ENCODE measurements at places on chromosomes 11 and 22.

- DNase-seq: no peak
These were observed 8.8 kb downstream of the OSBPL5 start for GRCh38 chr11:3156282-3156660.

DNA sequence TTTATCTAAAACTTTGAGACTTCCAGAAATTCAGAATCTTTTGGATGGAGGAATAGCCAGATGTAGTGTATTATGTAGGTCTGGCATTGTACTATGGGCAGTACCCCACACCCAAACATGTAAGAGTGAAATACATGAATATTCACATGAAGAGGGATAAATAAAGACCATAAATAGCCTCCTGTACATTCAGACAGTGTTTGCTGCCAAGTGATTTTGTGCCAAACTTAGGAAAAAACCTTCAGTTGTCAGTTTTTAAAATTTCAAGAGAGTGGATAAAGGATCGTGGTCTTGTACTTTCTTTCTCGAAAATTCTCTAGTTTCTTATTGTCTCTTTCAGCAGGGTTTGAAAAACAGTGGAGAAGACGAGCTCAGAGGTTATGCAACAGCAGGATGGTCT is 150.3 kb upstream of the LARGE1 start:
- no peak for DNase-seq

- no peak for DNase-seq
These were observed 581.4 kb downstream of the KCNA4 start for GRCh38 chr11:29435421-29435820.

- no peak for DNase-seq
These were observed 5.4 kb downstream of the FJX1 start for GRCh38 chr11:35623621-35624168.

GRCh38 chr11:62450543-62451240 is 31.9 kb downstream of the SCGB1A1 start:
- no peak for DNase-seq

DNA sequence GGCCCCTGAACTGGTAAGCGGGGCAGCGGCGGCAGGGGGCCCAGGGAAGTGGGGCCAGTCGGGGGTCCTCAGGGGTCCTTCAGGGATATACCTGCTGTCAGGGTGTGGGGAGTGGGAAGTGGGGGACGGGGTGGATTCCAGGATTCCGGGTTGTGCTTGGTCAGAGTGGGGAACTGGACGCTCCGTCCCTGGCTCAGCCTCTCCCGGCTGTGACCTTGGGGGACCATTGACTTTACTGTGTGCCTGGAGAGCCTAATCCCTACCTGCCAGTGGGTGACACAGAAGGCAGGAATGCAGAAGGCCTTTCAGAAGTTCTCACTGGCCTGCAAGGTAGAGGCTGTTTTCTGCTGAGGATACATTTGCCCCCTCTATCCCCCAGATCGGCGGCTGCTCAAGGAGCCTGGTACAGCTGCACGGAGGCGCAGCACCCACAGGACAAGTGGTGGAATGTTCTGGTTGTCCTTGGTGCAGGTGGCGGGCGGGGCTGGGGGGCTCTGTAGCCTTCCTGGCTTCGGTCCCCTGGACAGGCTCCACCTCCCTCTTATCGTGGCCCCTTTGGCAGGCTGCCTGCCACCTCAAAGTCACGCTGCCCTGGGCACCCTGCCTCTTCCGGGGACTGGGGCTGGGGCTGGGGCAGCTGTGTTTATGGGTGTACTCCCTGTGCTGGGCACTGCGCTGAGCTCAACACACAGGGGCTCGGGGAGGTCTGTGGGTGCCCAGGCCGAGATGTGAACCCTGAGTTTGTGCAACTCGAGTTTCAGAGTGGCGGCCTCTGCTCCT is 18.4 kb downstream of the KCNQ1 start:
- DNase-seq: no peak

DNA sequence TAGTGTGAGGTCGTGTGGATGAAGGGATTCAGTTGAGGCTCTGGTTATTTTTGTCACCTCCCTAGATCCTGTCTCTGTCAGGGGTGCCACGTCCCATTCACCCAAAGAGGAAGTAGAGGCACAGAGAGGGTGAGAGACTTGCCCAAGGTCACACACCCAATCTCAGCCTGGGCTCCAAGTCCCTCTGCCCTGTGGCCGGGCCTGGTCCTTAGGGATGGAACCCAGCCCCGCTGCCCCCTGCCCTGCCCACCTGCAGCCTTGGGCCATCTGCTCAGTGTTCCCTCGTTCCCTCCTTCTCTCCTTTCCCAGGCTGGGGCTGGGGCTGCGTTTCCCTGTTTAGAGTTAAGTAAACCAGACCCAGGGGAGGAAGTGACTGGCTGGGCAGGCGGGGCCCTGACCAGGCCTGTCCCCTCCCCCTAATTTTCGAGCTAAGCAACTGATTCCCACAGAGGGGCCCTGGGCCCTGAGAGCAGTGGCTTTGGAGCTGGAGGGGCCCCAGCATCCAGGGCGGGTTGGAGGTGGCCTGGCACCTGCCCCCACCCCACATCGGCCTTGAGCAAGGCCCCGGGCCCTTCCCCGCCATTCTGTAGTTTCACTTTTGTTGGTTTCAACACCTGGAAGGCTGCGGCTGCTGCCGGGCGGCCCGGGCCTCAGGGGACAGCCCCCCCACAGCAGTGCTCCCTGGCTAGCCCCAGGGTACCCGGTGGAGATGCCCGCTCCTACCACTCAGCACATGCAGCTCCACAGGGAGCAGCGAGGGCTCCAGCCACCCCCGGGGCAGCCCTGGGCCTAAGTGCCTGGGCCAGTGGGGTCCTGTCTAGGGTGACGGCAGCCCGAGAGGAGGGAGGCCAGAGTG is 1.5 kb downstream of the TCIRG1 start:
- DNase-seq: peak; percentile 46

DNA sequence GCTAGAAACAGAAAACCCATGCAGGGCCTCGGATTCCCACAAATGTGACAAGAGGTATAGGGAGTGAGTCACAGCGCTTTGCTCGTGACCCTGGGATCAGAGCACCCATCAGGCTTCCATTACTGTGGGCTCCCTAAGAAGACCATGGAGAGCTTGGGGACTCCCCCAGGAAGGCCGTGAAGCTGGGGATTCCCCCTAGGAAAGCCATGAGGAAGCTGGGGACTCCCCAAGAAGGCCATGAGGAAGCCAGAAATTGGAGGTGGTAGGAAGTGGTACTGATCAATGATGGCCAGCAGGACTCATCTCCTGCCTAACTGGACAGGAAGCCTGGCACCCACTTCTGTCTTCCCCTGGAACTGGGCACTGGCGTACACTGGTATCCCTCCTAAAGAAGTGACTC is 10.1 kb upstream of the DCPS start:
- DNase-seq: no peak

DNA sequence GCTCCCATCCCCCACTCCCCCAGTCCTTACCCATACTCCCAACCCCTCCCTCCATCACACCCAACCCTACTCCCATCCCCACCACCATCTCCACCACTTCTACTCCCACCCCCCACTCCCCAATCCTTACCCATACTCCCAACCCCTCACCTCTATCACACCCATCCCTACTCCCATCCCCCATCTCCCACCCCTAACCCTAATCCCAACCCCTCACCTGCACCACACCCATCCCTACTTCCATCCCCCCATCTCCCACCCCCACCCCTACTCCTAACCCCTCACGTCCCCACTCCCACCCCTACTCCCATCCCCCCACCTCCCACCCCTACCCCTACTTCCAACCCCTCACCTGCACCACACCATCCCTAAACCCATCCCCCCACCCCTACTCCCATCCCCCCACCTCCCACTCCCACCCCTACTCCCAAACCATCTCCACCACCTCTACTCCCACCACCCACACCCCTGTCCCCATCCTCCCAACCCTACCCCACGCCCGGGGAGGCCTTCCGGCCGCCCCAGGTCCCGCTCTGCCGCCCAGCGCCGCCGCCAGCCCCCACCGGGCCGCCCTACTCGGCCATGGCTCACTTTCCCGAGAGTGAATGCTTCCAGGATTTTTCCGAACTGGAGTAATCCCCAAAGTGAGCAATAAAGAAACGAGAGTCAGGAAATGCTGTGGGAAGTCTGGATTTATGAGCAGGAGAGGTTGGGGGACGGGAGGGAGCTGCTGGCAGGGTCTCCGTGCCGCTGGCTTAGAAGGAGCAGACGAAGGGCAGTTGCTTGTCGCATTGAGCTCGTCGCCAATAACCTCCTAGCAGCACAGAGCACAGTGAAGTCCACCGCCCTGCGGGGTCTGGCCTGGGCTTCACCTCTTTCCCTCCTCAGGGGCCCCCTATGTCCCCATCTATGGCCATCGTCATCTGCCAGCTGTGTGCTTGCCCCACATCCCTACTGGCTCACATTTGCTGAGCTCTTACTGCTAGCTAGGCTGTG is 4.6 kb downstream of the PRG3 start:
- no peak for DNase-seq

GRCh38 chr11:4454021-4454420 is 4.9 kb downstream of the OR52K2 start:
- DNase-seq: no peak

GRCh38 chr11:92852946-92853345 is 116.5 kb upstream of the MTNR1B start:
- DNase-seq: no peak

GRCh38 chr11:102465696-102466095 is 13.1 kb upstream of the TMEM123 start:
- no peak for DNase-seq

- DNase-seq: no peak
These were observed 516.8 kb upstream of the FAT3 start for GRCh38 chr11:91707652-91708482.

DNA sequence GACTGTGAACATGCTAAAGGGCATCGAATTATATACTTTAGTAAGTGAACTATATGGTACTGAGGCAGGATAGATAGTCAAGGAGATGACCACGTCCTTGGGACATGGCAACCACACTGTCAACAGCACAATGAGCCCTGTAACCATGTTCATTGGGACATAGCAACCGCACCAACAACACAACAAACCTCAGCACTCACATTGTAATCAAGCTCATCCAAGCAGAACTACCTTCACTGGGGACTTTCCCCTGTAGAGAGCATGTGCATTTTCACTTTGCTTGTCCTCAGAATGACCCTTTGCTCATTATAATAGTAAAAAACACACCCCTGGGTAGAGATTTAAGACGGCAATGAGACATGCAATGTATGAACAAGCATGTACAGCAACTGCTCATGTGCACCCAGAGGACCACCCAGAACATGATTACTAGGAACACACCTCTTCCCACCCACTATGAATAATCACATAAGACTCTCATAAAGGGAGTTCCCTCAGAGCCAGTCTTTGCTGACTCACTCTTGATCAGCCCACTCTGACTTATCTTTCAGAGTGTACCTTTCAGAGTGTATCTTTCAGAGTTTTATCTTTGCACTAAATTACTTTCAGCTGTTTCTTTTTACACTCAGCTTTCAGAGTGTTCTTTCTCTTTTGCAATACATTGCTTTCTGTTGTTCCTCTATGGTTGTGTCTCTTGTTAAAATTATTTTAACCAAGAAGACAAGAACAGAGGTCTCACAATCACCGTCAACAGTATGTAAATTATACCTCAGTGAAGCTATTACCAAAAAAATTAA is 4.1 kb upstream of the PLAAT2 start:
- DNase-seq: peak; percentile 91

GRCh38 chr22:24231706-24232105 is 13.2 kb downstream of the GGT5 start:
- DNase-seq: no peak

DNA sequence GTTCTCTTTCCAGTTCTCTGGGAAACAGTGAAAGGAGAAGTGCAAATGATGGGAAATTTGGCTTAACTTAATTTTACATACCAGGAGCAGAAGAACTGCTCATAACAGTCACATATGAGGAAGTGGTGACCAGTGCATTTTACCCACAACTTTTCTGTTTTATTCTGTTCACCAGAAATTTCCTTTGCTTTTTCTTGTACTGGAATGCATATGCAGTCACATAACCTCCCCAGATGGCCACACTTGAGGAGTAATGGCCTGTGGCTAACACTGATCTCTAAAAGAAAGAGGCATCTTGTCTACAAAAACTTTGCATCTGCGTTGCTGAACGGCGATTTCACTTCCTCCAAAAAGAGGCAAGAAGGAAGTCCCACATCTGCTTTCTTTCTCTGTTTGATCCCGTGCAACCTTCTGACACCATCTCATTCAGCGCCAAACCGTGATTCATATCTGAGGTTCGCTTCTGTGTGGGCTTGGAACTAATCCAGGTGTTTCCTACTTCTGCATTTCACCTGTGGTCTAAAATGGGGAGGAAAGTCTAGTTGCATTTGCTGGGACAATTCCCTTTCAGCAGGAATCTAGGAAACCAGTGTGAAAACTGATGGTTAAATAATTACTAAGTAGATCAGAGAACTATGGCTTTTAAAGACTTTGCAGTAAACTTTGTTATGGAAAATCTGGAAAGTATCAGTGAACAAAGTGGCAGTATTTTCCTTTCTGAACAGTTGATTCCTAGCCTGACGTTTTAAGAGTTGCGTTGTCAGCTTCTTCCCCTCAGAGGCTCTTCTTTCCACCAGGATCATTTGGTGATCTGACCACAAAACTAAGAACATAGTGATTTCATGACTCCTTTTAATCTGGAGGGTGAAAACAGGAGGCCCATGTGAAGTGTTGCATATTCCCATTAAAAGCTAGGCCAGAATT is 4.2 kb upstream of the MPEG1 start:
- DNase-seq: peak; percentile 17

GRCh38 chr11:106697058-106697457 is 321.2 kb downstream of the GUCY1A2 start:
- DNase-seq: no peak

GRCh38 chr11:9219115-9219514 is 46.0 kb downstream of the DENND5A start:
- no peak for DNase-seq

DNA sequence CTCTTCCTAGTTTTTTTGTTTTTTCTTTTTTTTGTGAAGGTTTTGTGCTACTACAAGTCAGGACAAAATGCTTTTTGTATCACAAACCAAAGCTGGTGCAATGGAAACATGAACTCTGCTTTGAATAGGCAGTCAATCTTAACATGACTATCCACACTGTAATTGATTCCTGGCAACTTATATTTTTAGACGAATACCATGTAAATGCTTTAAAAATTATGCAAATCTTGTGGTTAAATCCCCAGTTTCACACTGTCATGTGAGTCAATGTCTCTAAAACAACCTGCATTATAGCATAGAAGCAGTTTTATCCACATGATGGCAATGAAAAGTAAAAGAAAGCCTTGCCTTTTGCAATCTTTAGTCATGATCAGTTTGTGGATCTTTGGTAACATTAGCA is 8.9 kb downstream of the TRPC6 start:
- DNase-seq: no peak

- no peak for DNase-seq
These were observed 8.8 kb upstream of the MED17 start for GRCh38 chr11:93775289-93775688.

DNA sequence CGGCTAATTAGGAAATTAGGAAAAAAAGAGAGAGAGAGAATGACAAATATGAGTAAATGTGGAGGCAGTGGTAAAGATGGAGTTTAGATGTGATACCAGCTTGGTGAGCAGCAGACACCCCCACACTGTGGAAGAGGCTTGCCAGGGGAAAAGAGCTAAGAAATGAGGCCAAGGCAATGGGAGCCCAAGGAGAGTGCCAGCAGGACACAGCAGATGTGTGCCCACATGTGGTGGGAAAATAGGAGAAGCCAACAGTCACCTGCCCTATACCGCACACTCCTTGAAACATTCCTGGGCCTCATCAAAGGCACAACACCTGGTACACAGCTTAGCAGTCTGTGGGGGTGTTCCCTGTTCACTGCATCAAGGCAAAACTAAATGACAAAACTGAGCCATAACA is 104.9 kb downstream of the FAM76B start:
- DNase-seq: no peak
